ENCODE measurements at places on chromosomes 2 and 18. TPM values are rescaled to one million over a fixed set of nuclear protein-coding genes. Genes with fewer than 3 reads are reported as not detected.

The GGCX gene
- 33.4 TPM for polyA plus RNA-seq

The ZSWIM2 gene
- not detected for polyA plus RNA-seq

The DOCK10 gene
- polyA plus RNA-seq: 10.0 TPM

The TUBA4B gene
- not detected for polyA plus RNA-seq

The DSG4 gene
- polyA plus RNA-seq: not detected
